Smooth muscle cell of bladder (primary cell): ENCODE measurements at places on chromosomes 5 and 9. TPM values are rescaled to one million over a fixed set of nuclear protein-coding genes. Genes with fewer than 3 reads are reported as not detected.

DDX4 gene
- total RNA-seq, result not detected in 2 replicates

FBP2 gene
- total RNA-seq, result not detected in 2 replicates

AQP3 gene
- total RNA-seq, result 5.7 and 12.2 TPM in 2 replicates

MLANA gene
- total RNA-seq, result not detected in 2 replicates

FLT4 gene
- under 0.01 and 0.37 TPM in 2 replicates for total RNA-seq

TMEM38B gene
- total RNA-seq, result 8.7 and 17.6 TPM in 2 replicates

ATP6V0E1 gene
- total RNA-seq, result 458 and 515 TPM in 2 replicates

TENT4A gene
- total RNA-seq, result 6.1 and 8.1 TPM in 2 replicates

RAB3C gene
- under 0.01 TPM in 1 of 2 replicates, not detected in the other for total RNA-seq

GNA14 gene
- total RNA-seq, result 0.57 and 1.4 TPM in 2 replicates

POLR3G gene
- total RNA-seq, result 2.6 and 4.6 TPM in 2 replicates

GDNF gene
- 0.28 and 0.65 TPM in 2 replicates for total RNA-seq

BRINP1 gene
- under 0.01 and 0.18 TPM in 2 replicates for total RNA-seq

NR3C1 gene
- 68.3 and 91.2 TPM in 2 replicates for total RNA-seq

SECISBP2 gene
- 24.0 and 24.7 TPM in 2 replicates for total RNA-seq

IQGAP2 gene
- total RNA-seq, result 14.2 and 24.0 TPM in 2 replicates

INSL4 gene
- total RNA-seq, result not detected in 2 replicates

GCNT4 gene
- 4.3 and 6.5 TPM in 2 replicates for total RNA-seq

PRUNE2 gene
- total RNA-seq, result 9.2 and 15.1 TPM in 2 replicates

MYORG gene
- 0.43 and 0.55 TPM in 2 replicates for total RNA-seq

ECM2 gene
- total RNA-seq, result 4.3 and 5.0 TPM in 2 replicates

GARIN3 gene
- not detected in 2 replicates for total RNA-seq

ZNF454 gene
- total RNA-seq, result 1.5 and 2.1 TPM in 2 replicates

CCDC112 gene
- 3.1 and 4.1 TPM in 2 replicates for total RNA-seq

GLIPR2 gene
- 43.8 and 47.2 TPM in 2 replicates for total RNA-seq

RBM22 gene
- 12.8 and 15.2 TPM in 2 replicates for total RNA-seq

PIP5K1B gene
- total RNA-seq, result under 0.01 TPM in 2 replicates

GPR150 gene
- total RNA-seq, result 0.28 TPM in 2 replicates

CDC20B gene
- total RNA-seq, result under 0.01 TPM in 1 of 2 replicates, not detected in the other

TRPM3 gene
- total RNA-seq, result 0.85 and 0.92 TPM in 2 replicates

S1PR3 gene
- 61.4 and 77.7 TPM in 2 replicates for total RNA-seq

PCDHA3 gene
- 0.14 and 0.28 TPM in 2 replicates for total RNA-seq

FOXD4L3 gene
- total RNA-seq, result not detected in 2 replicates

PCDHB16 gene
- total RNA-seq, result 0.18 and 0.85 TPM in 2 replicates

ARSI gene
- 22.2 and 26.8 TPM in 2 replicates for total RNA-seq

ZNF879 gene
- total RNA-seq, result 3.6 and 3.8 TPM in 2 replicates

FOXD4 gene
- under 0.01 and 0.28 TPM in 2 replicates for total RNA-seq
